ENCODE measurements at places on chromosomes 11 and 22.

DNA sequence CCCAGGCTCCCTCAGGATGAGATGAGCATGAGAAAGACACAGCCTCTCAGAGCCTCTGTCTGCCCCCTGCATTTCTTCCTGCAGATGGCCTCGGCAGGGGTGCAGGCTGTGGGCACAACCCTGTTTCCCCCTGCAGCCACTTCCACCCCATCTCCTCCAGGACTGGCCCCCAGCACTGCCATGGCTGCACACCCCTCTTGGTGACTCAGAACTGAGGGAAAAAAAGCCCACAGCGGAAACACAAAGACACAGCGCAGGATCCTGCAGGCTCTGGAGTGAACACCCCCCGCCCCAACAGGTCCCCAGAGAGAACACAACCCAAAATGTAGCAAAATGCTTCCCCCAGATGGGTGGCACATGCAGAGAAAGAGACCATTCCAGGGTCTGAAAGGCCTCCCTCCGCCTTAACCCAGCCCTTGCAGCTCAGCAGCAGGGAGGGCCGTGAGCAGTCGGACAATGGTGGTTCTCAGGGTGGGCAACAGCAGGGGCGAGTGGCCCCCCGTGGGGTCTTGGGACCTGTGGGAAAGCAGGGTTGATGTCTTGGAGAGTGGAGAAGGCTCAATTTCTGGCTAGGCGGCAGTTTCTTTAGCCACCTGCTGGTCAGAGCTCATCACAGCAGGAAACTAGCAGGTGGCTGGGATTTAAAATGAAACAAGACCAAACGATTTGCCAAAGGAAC is 8.0 kb downstream of the TUBGCP6 start:
- DNase-seq: no peak

- no peak for DNase-seq
Measured at GRCh38 chr11:93734427-93735222, 6.7 kb downstream of the TAF1D start.

DNA sequence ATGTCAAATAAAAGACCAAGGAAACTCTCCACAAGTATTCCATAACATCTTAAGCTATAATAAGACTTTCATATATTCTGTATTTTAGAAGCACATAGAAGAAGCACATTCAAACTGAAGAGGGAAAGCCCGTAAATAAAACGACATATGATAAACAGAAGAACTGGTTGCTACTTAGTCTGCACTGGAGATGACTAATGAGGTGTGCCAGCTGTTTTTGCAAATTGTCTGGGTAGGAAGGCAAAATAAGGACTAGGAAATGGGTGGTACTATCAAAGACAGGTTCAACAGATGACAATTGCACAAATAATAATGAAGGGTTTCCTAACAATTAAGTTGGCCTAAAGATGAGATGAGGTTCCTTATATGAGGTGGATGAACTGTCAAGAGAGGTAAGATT is 593.2 kb upstream of the CCDC179 start:
- DNase-seq: no peak

GRCh38 chr11:40294349-40294735 is 1165.1 kb downstream of the LRRC4C start:
- DNase-seq: no peak

GRCh38 chr11:16613512-16614381 is 124.7 kb upstream of the C11orf58 start:
- no peak for DNase-seq

DNA sequence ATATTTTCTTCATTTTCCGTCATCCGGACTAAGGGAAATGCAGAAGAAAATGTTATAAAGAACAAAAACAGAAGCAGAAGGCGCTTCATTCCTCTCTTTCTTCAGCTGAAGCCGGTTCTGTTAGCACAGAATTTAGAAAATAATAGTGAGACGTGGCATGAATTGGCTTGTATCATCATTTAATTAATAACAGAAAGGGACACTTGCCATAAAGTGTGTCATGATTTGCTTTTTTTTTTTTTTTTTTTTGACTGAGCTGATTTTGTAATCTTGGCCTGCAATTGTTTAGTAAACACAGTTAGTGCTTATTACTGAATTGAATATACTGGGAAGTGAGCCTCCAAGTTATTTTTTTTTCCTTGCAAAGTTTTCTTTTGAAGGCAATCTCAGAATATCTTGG is at the start of gene MMP27:
Gene MMP27, minus strand, starts transcription at position 144 of the 400 bp plus-strand sequence. Its CDS starts 55 bp downstream, at position 89.
- no peak for DNase-seq

DNA sequence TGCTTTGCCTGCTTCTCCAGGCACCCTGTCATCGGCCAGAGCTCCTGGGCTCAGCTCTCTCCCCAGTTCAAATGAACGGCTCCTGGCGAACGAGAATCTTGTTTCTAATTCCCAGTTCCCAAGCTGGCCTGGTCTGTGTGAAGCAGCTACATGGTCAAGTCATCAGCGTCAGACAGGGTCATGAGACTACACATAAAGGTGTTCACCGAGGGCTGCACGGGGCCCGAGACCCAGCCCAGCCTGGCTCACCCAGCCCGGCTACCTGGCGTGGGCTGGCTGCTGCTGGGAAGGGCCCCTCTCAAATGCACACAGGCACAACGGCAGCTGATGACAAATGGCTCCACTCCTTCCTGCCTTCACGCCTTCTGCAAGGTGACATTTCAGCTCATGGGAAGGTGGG is 14.6 kb upstream of the CELSR1 start:
- no peak for DNase-seq

DNA sequence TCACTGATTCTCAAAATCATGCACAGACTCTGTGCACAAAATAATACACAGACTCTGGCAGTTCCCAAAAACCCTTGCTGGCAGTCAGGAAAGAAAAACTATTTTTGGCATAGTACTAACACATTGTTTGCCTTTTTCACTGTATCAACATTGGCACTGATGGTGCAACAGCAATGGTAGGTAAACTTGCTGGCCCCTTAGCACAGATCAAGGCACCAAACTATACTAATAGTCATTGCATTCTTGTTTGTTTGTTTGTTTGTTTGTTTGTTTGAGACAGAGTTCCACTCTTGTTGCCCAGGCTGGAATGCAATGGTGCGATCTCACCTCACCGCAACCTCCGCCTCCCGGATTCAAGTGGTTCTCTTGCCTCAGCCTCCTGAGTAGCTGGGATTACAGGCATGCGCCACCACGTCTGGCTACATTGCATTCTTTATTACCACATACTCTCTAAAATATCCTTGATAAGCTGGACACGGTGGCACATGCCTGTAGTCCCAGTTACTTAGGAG is 81.0 kb upstream of the SLC6A5 start:
- DNase-seq: no peak

DNA sequence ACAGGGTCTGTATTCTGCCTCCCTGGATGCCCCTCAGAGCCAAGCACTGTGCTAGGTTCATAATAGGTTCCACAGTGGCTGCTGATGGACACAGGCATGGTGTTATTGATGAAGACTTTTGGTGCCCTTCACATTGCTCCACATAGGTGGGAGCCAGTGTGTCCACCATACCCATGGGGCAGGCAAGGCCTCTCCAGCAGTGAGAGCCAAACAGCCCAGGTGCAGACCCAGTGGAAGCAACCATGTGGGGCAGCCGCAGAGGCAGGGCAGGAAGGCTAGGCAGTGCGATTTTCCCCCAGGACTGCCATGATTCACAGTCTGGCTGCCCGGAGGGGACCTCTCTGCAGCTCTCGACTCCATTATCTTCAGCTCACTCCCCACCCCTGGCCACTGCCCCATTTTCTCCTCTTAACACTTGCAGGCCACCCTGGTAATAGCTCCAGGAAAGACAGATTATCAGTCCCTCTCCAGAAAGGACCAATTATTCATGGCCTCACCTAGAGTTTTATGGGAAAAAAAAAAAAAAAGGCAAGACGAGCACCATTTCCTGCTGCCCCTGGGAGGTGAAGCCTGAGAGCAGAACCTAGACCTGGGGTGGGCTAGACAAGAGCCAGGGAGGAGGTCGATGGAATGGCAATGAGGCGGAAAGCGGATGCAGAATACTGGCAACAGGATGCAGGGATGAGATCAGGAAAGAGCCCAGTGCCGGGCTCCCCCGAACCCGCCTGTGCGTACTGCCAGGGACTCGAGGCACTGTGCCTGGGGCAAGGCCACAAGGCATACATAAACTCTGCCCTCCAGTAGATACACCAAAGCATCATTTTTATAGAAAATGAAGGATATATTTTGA is 343.0 kb upstream of the NCAM1 start:
- DNase-seq: no peak

- no peak for DNase-seq
Measured at GRCh38 chr22:49276567-49276966, 551.1 kb downstream of the BRD1 start.

GRCh38 chr22:26431261-26431995 is 2.4 kb downstream of the ASPHD2 start:
- no peak for DNase-seq

- DNase-seq: no peak
Measured at GRCh38 chr11:63563201-63564055, at the start of gene PLAAT2. TSS of gene PLAAT2 (minus strand) at chr11:63563379. CDS start at chr11:63563324, 55 bp downstream.

DNA sequence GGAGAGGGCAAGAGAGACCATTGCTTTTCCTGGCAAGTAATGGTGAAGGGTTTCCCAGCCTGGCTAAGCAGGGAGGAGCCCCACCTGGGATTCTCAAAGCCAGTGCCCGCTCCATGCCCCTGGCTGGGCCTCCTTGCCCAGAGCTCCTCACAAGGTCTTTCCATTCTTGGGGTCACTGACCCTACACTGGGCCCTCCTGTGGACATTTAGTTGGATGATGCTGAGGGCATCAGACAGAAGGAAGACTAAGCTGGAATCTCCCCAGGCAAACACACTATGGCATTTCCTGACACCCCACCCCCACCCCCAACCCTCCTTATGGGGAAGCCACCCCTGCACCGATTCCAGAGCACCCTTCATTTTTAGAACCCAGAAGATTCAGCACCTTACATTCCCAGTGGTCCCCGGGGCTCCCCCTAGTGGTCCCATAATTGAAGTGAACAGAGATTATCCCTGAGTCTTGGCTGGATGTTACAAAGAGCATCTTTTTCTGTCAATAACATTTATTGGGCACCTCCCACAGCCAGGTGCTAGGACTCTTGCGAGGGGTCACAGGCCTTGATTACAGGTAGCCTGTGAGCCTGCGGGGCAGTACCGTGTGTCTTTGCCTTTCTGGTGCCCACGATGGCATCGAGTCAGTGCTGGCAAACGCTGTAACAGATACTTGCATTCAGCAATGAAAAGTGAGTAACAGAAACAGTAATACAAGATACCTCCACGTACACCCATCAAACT is 548.5 kb downstream of the BUD13 start:
- no peak for DNase-seq

- peak; percentile 83 for DNase-seq
Measured at GRCh38 chr22:41699264-41700107, at the start of gene MEI1. TSS of gene MEI1 (plus strand) at chr22:41699503. CDS start at chr22:41699539, 36 bp downstream.

DNA sequence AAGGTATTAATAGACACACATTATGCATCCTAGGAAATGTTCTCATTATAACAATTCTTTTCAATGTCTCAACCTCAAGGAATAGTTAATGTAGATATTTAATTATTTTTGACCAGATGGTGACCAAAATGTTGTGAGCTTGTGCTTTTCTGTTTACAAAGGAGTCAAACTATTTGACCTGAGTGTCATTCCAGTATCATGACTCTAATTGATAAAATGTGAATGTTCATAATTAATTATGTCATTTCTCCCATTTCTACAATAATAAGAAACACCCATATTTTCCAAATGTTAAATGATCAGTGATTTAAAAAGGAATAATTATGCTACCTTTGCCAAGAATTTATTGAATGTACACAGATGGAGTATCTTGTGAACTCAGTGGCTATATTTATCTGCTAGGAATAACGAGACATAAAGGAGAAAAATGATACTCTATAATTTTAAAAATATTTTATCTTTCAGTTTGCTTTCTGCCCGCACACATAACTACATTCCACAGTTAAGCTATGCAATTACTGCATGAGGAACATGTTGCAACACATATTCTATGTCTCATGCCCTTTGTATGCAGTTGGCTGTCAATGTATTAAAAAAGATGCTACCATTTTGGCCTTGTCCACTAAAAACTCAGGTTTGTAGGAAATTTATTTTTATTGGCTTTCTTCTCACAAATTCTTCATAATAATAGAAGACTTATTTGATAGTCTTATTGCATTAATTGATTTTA is 376.7 kb upstream of the CCDC179 start:
- no peak for DNase-seq

DNA sequence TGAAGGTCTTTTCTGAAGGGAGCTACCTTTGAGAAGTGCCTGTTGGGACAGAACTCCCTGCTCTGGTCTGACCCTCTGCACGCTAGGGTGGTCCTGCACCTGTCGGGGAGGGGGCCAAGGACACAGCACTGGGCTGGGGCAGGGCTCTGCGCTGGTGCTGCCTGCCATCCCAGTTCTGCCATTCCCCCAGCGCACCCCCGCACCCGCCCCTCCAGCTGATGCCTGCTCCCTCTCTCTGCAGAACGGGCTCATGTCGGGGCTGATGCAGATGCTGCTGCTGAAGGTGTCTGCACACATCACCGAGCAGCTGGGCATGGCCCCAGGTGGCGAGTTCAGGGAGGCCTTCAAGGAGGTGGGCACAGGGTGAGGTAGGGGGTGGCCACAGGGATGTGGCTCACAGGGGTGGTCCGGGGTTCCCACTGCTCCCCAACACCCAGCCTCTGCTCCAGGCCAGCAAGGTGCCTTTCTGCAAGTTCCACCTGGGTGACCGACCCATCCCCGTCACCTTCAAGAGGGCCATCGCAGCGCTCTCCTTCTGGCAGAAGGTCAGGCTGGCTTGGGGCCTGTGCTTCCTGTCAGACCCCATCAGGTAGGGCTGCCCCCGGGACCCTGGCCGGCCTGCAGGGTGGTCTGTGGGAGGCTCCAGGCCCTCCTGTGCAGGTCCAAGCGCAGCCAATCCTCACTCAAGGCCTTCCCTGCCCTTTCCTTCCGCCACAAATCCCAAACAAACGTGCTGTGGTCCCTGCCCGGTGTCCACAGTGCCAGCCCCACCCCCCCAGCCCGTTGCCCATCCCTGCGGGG is 3.6 kb upstream of the SELENOO start:
- no peak for DNase-seq

GRCh38 chr11:90426442-90426841 is 203.6 kb upstream of the CHORDC1 start:
- DNase-seq: no peak

DNA sequence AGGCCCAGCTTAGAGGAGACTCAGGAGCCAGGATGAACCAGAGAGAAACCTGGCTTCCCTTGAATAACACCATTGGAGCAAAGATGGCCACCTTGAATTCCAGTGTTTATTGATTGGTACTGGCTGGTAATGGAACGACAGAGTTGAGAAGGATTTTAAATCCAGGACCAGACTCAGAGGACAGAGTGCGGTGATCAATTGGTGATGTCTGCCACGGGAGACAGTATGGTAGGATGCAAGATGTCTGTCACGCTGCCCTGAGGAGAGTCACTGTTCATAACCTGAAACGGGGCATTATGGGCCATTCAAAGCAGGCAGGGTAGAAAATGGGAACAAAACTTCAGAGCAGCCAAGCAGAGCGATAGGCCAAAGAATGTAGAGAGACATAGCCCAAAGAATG is 55.4 kb upstream of the ISX start:
- DNase-seq: no peak

- DNase-seq: no peak
Measured at GRCh38 chr11:44456544-44457300, 108.7 kb upstream of the CD82 start.

GRCh38 chr22:42343121-42343454 is 72.6 kb upstream of the TCF20 start:
- no peak for DNase-seq

GRCh38 chr22:44097263-44098020 is 73.3 kb downstream of the PARVB start:
- no peak for DNase-seq

- no peak for DNase-seq
Measured at GRCh38 chr11:42257534-42257933, 798.1 kb upstream of the LRRC4C start.

- DNase-seq: no peak
Measured at GRCh38 chr11:8282631-8283030, 19.0 kb upstream of the LMO1 start.

- no peak for DNase-seq
Measured at GRCh38 chr11:57378186-57378585, 2.8 kb downstream of the PRG3 start.

- no peak for DNase-seq
Measured at GRCh38 chr11:130202009-130202817, 42.6 kb downstream of the ST14 start.

Measured in activated CD8-positive, alpha-beta memory T cell treated with anti-CD3 and anti-CD28 coated beads for 1 hour (primary cell).